Stimulated activated CD4-positive, alpha-beta T cell treated with anti-CD3 and anti-CD28 coated beads, Interleukin-1b, Interleukin-23, amount 100 ng/mL, for 1 hour (primary cell): ENCODE measurements at places on chromosomes 7 and 10.

DNA sequence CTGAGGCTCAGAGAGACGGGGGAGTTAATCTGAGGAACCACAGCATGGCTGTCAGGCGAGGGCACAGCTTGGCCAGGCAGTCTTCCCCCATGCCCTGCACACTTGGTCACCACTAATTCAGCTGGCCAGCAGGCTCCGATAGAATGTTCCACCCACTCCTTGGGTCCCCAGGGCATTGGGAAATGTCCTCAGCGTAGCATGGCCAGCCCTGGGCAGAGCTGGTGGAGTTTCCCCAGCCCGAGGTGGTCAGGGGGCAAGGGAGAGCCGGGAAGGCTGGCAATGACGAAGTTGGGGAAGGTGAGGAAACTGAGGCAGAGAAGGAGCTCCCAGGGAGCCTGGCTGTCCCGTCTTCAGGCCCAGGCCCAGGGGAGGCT, 12.1 kb upstream of the GRIFIN start:
- no peak for DNase-seq

DNA sequence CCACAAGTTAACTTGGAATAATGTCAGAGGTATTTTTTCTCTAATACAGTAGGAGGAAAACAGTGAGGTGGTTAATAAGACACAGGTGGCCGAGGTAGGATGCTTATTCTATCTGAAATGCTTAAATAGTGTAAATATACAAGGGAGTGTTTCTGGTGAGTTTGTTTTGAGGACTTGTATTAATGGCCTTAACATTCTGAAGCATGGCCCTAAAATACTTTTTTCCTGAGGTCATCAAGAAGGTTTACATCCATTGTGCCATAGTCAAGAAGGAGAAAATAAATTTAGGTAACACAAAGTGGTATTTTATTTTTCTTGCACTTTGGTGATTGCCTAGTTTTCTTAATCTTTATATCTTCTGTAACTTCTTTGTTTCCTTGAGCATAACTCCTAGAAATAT, 18.8 kb downstream of the GNAI1 start:
- no peak for DNase-seq

DNA sequence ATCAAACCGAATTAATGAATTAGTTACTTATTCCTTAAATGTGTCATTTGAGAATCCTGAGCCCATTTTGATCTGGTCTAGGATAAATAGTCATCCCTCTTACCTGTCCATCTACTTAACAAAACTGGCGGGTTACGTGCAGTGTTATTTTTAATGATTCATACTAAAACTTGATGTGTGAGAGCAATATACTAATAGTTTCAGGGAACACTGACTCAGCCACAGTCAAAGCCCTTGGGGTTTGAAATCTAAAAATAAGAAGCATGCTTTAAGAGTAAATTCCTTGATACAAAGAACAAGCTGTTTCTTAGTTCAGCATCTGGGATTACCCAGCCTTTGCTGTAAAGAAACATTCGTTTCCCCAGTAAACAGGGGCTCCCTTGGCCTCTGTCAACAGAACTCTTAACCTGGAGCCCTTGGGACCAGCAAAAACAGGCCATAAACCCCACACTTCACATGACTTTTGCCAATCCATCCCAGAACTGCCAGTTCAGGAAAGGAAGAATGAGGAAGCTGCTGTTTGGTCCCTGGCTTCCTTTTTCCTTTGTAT, 370.6 kb upstream of the IGFBP3 start:
- DNase-seq, result no peak

DNA sequence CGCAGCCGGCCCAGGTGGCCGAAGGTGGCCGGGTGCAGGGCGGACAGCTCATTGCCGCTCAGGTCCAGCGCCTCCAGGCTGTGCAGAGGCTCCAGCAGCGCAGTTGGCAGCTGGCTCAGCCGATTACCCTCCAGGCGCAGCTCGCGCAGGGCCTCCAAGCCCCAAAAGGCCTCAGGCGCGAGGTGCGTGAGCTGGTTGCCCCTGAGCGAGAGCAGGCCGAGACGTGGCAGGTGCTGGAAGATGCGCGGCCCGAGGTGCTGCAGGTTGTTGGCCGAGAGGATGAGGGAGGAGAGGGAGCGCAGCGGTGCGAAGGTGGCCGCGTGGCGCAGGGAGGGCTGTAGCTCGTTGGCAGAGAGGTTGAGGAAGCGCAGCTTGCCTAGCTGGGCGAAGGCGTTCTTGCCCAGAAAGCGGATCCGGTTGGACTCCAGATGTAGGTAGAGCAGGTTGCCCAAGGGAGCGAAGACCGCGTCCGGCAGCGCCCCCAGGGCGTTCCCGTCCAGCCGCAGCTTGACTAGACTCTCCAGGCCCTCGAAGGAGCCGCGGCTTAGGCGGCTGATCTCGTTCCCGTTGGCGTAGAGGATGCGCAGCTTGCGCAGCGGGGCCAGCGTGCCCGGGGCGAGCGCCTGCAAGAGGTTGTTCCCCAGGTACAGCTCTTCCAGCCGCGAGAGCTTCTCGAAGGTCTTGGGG, 923 bp downstream of the TRIL start:
- DNase-seq, result no peak

GRCh38 chr10:121813211-121813815, 114.5 kb downstream of the ATE1 start:
- no peak for DNase-seq

DNA sequence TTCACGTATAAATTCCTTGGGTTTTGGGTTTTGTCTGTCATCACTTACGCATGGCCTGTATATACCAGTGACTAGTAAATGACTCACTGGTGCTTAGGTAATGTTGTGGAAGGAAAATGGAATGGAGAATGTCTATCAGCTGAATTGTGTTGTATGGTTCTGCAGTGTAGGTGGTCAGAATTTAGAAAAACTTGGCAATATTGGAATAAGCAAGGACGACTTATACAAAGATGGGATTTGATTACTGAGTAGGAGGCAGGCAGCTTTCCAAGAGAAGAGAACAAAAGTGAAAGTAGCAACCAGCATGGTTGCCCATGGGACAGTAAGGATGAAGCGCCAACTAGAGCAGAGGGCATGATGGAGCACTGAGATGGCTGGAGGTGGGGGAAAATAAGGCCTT, 168.6 kb upstream of the CSTF2T start:
- no peak for DNase-seq

DNA sequence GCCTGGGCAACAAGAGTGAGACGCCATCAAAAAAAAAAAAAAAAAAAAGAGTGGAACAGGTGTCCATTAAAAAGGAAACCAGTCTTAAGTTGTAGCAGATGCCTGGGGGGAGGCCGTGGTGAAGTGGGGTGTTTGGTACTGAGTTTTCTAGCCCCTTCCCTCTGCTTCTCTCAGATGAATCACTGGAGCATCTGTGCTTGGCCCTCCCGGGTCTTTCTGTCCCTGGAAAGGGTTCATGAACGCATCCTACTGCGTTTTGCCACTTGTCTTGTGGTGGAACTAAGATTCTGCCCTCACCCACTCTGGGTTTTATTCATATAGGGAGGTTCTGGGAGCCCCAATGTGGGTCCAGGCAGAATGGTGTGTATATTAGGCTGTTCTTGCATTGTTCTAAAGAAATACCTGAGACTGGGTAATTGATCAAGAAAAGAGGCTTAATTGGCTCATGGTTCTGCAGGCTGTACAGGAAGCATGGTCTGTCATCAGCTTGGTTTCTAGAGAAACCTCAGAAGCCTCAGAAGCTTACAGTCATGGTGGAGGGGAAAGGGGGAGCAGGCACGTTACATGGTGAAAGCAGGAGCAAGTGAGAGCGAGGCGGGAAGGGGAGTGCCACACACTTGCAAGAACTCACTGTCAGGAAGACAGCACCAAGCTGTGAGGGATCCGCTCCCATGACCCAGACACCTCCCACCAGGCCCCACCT, 63.5 kb downstream of the CAMK1D start:
- DNase-seq, result no peak

DNA sequence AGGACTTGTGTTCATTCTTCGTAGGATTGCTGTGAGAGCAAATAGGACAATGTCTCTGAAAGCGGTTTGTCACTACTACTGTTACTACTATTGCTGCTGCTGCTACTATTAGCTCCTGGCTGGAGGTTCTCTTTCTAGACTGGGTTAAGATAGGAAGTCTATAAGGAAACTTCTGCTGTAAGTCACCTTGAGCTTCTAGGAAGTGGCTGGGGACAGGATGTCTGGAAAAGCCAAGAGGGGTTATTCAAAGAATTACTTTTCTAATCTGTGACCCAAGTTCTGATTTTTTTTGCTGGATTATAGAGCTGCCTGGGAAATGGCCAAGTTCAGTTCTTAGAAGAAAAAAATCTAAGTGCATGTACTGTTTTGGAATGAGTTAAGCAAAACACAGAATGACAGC, 62.2 kb downstream of the NAMPT start:
- no peak for DNase-seq

DNA sequence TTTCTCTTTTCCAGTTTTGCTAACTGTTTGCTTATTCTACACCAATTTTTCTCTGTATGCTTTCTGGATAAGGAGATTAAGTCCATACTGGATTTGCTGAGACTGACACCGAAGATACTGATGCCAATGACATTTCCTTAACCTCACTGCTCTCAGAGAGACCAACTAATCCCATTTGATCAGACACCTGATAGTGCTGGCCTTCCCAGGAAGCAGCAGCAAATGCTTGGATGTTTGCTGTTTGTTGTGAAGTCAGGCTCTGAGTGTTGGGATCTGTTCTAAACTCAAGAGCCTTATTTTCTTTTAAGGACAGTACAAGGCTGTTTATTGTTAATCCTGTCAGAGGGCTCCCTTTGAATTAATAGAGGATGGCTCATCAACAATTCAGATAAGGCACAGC, 143.3 kb downstream of the ANK3 start:
- DNase-seq, result no peak

DNA sequence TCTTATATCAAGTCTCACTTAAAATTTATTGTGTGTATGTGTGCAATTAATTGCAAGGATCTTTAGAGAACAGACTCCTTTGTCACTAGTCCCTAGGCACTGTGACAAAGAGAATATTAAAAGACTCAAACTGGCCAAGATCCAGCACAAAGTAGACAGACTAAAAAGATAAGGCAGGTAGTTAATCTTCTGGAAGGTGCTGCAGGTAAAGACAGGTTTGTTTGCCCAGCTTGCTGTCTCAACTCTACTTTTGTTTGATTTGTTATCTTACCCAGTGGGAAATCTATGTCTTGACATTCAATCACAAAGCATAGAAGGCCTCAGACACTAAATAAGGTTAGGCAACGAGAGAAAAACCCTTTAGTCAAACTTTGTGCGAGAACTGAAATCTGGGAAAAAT, 807.9 kb upstream of the LRRN3 start:
- no peak for DNase-seq

DNA sequence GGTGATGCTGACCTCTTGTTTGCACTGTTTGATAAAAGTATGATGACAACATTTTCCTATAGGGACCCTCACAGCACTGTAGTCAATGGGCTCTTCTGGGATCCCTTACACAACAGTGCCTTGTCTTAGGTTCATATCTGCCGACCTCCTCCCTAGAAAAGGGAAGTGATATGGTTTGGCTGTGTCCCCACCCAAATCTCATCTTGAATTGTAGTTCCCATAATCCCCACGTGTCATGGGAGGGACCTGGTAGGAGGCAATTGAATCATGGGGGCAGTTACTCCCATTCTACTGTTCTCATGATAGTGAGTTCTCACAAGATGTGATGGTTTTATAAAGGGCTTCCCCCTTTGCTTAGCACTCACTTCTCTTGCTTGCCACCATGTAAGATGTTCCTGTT, 23.1 kb downstream of the ZC3HAV1 start:
- DNase-seq, result no peak

DNA sequence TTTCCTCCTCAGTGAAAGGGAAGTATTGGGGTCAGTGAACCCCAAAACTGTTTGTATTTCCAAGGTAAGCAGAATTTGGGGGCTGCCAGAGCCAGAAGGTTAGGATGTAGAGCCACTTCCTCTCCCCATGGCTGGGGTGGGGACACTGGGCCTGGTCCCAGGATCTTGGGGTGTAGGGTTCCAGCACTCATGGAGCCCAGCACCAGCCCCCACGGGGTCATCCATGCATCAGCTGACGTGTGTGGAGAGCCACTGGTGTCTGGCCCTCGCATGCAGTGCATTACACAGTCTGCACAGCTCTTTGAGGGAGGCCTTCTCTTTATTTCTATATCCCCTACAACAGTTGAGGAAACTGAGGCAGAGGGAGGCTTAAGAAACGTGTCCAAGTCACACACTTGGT, 91.4 kb downstream of the ZMIZ1 start:
- no peak for DNase-seq

DNA sequence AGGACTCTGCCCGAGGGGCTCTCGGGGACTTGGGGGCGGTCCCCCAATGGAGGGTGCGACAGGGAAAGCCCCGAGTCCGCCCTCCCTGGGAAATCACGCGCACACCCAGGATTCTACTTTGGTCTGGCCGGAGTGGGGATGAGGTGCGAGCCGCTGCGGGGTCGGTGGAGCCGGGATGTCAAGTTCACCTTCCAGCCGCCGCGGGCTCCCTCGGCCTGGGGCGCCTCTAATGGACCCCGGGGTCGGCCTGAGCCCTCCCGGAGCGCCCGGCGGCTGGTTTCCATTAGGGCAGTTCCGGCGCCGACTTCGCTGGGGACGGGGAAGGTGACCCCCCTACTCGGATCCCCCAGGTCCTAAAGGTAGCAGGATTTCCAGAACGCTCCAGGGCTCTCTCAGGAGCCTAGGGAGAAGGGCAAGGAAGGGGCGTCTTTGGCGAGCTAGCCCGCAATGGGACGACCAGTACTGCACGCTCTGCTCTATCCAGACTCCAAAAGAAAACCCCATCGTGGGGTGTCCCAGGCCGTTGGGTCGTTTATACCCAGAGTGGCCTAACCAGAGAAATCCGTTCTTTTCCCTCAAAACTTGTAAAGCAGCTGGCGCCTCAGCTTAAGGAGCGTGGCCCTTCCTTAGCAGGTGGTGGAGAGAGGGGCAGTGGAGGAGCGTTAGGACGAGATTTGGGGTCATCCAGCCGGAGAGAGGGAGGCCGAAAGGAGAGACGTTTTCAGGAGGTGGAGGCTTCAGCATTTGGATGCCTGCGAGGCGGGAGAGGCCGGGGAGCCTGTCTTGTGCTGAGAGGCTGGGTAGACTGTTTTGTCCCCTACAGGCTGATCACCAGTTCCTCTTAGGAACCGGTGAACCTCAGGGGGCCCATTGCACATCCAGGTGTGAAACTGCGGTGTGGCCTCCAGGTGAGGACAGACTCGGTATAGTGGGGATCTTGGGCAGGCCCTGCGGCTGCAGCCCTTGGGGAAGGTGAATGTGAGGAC, 860 bp upstream of the WDR86 start:
- no peak for DNase-seq

DNA sequence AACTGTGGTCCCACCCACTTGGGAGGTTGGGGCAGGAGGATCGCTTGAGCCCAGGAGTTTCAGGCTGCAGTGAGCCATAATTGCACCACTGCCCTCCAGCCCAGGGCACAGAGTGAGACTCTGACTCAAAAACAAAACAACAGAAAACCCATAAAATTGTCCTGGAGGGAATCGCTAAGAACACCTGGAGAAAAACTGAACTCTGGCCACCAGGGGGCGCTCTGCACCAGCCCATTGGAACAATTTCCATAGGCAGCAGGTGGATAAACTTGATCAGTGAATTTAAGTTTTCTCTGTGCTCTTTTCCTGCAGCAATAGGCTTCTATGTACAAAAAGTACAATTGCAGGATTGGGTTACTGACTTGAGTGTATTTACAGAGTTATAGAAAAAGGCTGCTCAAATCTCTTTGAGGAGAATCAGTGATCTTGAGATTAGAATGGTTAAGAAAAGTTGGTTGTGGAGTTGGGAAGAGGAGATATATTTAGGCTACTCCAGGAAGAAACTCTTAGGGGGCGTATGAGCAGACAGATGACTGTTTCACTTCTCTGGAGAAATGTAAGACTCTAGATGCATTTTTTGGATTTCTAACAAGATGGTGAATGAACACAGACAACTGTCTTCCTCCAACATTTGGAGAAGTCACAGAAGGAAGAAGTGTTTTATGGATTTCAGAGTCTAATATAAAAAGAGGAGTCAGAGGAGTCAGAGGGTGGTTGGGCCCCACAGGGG, 274.9 kb upstream of the GALNT17 start:
- DNase-seq, result no peak
